ENCODE measurements at places on chromosomes 1 and 21.

- DNase-seq = no peak
These were observed 13.5 kb downstream of the CYP4B1 start for GRCh38 chr1:46812065-46812963.

GRCh38 chr1:65939636-65940035 lies 146.9 kb downstream of the PDE4B start:
- DNase-seq = no peak

- DNase-seq = no peak
These were observed 4.3 kb downstream of the TCHH start for GRCh38 chr1:152110860-152111514.

GRCh38 chr1:66778266-66778665 lies 22.8 kb downstream of the INSL5 start:
- no peak for DNase-seq

GRCh38 chr1:26700711-26701110 lies 4.9 kb downstream of the ARID1A start:
- no peak for DNase-seq

- DNase-seq = no peak
These were observed 29.3 kb upstream of the SELENON start for GRCh38 chr1:25770541-25771220.

GRCh38 chr1:231666937-231667608 lies 40.5 kb downstream of the DISC1 start:
- DNase-seq = no peak

GRCh38 chr21:24617819-24618218 lies 989.5 kb downstream of the MRPL39 start:
- no peak for DNase-seq

GRCh38 chr1:159845751-159846629 lies 16.5 kb downstream of the VSIG8 start:
- DNase-seq = no peak

DNA sequence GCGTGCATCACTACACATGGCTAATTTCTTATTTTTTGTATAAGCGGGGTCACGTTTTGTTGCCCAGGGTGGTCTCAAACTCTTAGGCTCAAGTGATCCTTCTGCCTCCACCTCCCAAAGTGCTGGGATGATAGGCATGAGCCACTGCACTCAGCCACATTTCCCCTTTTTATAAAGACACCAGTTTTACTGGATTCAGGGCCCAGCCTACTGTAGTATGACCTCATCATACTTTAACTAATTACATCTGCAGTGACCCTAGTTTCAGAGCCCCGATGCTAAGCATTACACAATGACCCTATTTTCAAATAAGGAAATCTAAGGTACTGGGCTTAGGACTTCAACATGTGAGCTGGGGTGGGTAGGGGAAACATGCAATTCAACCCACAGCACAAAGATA lies 31.8 kb upstream of the ENAH start:
- no peak for DNase-seq

DNA sequence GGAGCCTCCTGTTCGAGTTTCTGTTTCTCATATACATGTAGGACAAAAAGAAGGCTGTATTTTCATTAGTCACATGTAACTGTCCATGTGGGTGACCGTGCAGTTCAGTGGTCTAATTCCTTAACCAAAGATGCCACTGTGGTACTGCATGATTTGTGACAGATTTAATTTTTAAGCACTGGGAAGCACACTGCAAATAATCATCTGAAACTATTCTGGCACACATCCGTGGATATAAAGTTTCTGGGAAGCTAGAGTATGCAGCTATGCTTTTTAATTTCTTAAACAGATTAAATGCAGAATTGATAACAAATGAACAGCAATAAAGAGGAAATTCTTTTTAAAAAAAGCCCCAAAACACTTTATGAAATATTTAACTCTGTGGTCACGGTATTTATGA lies 254.8 kb downstream of the LMO4 start:
- no peak for DNase-seq

GRCh38 chr1:116414364-116414763 lies 41.3 kb downstream of the ATP1A1 start:
- no peak for DNase-seq

GRCh38 chr1:119862276-119862675 lies 34.0 kb downstream of the ADAM30 start:
- no peak for DNase-seq

DNA sequence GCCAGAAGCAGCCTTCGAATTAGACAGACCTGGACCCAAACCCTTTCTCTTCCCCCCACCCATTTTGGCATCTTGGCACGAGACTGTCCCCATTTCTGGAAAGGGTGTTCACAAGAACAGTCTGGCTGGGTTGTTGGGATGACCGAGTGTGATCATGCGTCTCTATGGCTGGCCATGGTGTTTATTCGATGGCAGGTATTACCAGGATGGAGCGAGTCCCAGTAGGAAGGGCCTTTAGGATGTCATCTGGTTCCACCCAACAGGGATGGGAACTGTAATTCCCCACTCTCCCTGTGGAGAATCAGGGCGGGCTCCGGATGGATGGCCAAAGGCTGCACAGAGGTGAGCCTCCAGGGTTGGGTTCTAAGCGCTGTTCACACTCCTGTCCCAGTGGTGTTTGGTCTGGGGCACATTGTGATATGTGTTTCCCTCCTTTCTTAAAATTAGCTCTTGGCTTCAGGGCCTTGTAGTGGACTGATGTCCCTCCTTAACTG lies 33.4 kb upstream of the ATP5PO start:
- no peak for DNase-seq

- no peak for DNase-seq
These were observed 101.6 kb downstream of the ZMYM4 start for GRCh38 chr1:35369922-35370671.
